ENCODE measurements at places on chromosomes 3 and 15.

DNA sequence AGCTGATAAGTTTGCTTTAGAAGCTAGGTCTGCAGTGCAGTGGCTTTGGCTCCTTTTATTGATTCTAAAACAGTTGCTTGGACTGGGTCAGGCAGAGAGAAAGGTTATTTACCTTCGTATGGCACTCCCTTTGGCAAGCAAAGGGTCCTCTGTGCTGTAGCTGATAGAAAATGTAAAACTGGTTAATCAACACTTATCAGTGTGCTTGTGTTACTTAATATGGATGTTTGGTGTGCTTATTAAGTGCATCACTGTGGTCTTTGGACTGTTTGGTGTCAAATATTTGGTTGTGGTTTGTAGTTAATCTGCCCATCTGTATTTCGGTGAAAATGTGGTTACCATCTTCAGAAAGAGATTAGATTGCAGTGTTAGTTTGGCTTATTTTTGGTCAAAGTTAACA lies 16.0 kb downstream of the UBE2E2 start:
- DNase-seq: no peak

GRCh38 chr3:184523825-184524615 lies 37.6 kb upstream of the EPHB3 start:
- no peak for DNase-seq

DNA sequence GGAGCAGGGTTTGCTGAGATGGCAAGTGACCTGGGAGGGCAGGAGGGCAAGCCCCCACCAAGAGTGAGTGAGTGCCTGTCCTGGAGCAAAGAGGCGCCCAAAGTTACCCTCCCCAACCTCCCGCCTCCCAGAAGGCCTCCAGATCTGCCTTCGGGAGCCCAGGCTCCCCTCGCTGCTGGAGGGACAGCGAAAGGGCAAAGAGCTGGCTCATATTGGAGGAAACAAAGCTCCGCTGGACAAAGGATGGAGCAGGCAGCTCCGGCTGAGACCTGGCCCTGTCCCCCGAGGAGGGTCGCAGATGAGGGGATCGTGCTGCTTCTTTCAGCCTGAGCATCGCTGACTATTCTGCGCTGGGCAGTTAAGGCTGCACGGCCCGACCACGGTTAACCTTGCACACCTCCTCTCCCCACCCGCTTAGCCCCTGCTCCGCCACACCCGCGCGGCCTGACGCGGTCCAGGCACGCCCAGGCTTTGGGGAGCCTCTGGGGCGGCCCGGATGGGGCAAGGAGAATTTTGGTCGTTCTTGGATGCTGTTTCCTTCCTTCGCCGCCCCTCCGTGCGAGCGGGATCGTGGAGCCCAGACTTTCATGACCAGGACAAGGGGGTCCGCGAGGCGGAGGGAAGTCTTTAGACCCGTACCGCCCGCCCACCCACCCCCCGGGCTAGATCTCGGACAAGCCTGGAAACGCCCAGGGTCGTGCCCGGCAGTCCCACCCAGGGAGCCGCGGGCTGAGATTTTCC lies 651 bp downstream of the PLCD1 start:
- no peak for DNase-seq

- no peak for DNase-seq
Measured at GRCh38 chr3:59609657-59610348, 560.0 kb upstream of the CFAP20DC start.

DNA sequence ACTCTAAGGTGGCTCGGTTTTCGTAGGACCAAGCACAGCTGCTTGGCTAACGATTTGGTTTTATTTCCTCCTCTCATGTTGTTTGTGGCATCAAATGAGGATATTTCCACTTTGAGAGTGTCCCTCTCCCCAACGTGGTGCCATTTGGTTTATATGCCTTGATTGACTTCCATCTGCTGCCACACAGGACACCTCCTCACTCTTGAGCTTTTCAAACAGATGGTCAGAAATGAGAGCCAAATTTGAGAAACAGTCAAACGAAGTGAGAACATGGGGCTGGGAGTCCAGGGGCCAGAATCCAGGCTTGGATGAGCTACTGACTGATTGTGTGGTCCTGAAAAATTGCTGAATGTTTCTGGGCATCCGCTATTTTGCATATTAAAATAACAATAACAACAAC lies 43.5 kb downstream of the CEMIP start:
- no peak for DNase-seq

Data from NCI-H1048 (cell line).